ENCODE measurements at places on chromosomes 5 and 9.

- DNase-seq = no peak
Measured at GRCh38 chr9:127277099-127277498, 12.5 kb downstream of the GARNL3 start.

DNA sequence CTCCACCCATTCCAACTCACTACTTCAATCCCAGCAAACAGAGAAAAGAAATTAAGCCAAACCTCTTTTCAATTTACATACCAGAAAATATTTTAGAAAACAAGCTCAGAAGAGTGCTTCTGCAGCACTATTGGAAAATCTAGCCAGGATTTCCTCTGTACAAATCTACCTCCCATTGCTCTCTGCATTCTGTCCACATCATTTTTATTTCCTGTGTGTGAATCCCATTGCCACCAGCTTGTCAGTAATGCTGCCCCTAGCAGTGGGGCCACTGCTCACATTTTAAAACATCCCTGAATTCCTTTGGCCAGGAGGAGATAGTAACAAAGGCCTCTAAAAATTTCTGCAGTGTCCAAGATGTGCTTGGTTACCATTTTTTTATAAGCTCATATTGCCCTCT lies 232.5 kb downstream of the ARRDC3 start:
- no peak for DNase-seq

GRCh38 chr9:113316030-113316429 lies 12.9 kb upstream of the RNF183 start:
- no peak for DNase-seq

GRCh38 chr9:126587187-126588185 lies 26.2 kb upstream of the LMX1B start:
- DNase-seq = no peak

GRCh38 chr5:177366528-177367322 lies 9.0 kb downstream of the RGS14 start:
- no peak for DNase-seq

GRCh38 chr5:2283481-2284045 lies 400.8 kb upstream of the IRX4 start:
- DNase-seq = no peak

- no peak for DNase-seq
Measured at GRCh38 chr5:151770383-151771258, 1.1 kb upstream of the G3BP1 start.

GRCh38 chr5:40477856-40478546 lies 201.7 kb upstream of the PTGER4 start:
- DNase-seq = no peak

- DNase-seq = no peak
Measured at GRCh38 chr5:149220750-149221149, 50.9 kb upstream of the AFAP1L1 start.

GRCh38 chr5:138663009-138663408 lies 87.8 kb upstream of the HSPA9 start:
- DNase-seq = peak; percentile 16

GRCh38 chr5:38697013-38697412 lies 140.6 kb upstream of the LIFR start:
- DNase-seq = no peak

- DNase-seq = no peak
Measured at GRCh38 chr5:81896764-81897163, 75.1 kb upstream of the ATG10 start.

DNA sequence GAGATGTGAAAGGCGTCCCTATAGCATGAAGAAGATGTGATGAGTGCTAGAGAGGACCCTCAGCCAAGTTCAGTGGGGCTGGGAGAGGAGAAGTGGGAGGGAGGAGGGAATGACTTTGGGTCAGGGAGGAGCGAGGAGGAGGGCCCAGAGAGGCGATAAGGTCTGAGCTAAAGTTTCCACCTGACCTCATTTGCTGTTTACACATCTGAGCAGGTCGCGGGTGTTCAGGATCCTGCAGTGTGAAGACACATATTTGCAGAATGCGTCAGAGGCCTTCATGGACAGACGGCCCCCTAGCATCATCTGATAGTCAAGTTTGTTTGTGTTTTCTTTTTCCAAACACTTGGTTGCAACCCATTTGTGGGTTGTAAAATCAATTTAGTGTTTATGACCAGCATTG lies 18.9 kb upstream of the IGFBPL1 start:
- no peak for DNase-seq

DNA sequence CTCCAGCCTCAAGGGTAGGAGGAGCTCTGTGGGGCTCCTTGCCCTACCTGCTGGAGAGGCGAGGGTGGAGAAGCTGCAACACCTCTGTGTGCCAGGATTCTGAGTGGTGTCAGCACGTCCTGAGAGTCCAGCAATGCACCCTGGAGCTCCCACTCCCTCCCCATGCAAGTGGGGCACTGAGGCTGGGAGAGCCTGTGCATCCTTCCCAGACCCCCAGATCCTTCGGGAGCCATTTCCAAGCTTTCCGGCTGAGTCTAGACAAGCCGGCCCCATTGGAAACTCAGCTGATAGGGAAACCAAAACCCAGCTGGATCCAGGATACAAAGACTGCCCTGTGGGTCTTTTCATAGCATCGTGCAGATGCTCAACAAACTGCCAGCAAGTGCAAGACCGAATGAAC lies 1.8 kb downstream of the FAM163B start:
- no peak for DNase-seq

DNA sequence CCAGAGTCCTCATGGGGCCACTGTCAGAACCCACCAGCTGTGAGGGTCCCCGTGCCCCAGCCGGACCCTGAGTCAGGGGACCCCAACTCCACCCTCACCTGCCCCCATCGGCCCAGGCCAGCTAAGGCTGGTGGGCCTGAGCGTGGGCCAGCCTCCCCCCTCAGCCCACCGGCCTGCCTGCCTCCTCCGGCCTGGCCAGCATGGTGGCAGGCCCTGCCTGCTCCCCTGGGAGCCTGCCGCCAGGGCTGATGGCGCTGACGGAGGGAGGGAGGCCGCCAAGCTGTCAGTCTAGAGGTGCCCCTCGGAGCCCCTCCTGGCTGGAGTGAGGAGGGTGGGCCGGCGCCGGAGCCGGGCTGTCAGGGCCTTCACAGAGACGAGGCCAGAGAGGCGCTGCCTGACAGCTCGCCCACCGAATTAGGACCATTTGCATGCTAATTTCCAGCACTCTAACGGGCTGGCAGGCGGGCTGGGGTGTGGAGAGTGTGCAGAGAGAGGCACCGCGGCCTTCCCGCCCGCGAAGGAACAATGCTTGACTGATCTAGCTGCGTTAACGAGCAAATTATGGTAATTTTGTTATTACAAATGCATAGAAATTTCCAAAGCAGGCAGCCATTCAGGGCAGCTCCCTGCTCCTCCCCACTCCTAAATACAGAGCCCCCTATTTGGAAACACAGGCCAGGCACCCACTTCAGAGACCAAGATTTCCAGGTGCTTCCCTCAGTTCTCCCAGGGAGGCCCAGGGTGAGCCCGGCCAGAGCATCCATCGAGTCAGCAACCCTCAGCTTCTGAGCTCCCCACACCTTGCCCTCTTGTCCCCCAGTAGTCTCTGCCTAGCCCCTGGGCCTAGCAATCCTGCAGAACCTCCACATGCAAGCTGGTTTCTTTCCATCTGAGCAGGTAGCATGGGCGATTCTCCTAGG lies 169.3 kb downstream of the PAX5 start:
- DNase-seq = no peak

DNA sequence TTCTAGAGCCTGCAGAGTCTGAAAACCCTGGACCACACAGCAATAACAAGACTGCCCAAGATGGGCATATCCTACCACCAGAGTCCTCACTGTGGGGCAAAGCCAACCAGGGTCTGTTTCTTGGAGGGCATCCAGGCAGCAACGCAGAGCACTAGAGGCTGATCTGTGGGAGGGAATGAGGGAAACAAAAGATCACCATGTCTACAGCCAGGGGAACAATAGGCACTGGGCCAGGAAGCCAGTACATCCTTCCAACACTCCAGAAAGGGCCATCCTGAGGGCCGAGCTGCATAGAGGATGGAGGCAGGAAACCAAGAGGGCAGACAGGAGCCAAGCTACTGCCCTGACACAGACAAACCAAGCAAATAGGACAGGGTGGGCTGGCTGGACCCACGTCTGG lies 416.1 kb upstream of the IRX4 start:
- no peak for DNase-seq

GRCh38 chr5:11482011-11482410 lies 422.2 kb downstream of the CTNND2 start:
- no peak for DNase-seq

- no peak for DNase-seq
Measured at GRCh38 chr5:6674421-6674820, 38.8 kb upstream of the TENT4A start.

DNA sequence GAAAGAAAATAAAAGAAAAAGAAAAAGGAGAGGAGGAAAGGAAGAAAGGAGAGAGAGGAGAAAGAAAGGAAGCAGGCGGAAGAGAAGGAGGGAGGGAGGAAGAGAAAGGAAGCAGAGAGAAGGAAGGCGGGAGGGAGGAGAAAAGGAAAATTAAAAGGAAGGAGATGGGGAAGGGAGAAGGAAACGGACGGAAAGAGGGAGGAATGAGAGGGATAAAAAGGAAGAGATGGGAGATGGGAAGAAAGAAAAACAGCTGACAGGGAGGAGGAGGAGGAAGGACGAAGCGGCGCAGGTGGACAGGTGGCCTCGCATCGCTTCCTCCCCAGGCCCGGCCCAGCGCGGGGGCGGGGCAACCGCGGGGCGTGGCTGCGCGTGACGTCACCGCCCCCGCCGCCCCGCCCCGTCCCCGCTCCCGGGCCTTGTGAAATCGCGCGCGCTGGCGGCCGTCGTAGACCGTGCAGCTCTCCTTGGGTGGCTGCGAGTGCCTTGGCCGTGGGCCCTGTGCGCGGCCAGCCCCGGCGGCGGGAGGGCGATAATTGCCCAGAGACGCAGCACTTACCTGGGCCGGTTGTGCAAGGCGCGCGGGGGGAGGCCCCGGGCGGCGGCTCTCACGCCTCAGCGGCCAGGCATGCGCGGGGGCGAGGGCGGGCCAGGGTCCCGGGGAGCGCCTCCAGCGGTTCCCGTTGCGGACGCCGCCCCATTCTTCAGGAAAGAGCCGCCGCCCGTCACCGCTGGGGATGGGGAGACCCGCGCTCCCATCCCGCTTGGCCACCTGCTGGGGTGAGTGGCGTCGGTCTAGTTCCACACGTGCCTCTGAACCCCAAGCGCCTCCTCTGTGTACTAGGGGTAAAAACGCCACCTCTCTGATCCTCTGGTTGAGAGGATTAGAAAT lies 49.6 kb upstream of the FOXE1 start:
- DNase-seq = peak; percentile 64

DNA sequence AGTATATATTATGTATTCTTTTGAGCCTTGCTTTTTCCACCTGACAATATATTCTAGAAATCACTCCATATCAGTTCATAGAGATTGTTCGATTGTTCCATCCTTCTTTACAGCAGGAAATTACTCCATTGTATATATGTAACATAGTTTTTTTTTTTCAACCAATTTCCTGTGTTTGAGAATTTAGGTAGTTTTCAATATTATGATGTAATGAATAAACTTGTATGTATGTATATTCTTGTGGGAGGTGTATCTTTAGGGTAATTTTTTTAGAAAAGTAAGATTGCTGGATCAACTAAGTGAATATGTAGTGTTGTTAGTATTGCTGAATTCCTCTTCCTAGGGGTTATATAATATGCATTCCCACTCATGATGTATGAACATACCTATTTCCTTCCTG lies 165.9 kb upstream of the PITX1 start:
- DNase-seq = no peak

DNA sequence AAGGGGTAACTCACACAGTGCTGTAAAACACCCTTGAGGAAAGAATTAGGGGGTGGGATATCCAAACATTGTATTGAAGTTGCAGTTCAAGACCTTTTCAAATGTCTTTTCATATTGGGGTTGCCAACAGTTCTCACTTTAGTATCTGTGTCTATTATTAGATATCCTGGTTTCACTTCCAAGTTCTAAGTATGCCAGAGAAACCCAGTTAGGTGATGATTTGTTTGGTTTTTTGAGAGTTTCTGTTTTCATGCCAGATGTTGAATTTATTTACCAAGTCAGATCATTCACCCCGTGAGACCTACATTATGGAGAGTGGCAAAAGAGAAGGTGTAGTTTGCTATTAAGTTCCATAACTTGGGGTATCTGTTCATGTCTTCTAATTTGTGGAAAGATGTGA lies 64.5 kb downstream of the C9orf152 start:
- DNase-seq = no peak

DNA sequence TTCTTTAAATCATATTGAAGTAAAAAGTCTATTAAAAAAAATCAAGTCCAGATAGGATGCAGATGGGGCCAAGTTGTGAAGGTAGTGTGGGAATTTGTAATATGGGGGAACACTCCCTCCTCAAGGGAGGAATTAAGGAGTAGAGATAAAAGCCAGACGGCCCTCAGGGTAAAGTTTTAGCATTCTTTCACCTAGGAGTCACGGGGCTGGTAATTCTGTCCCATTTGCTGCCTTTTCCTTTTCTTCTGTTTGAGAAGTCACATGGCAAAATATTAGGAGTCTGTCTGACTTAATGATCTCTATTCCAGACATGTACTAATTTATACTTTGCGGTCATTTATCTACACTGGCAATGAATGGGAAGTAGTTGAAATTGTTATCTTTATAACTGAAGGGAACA lies 61.9 kb downstream of the SNX24 start:
- no peak for DNase-seq

- no peak for DNase-seq
Measured at GRCh38 chr5:9516591-9516990, 29.3 kb downstream of the SEMA5A start.

DNA sequence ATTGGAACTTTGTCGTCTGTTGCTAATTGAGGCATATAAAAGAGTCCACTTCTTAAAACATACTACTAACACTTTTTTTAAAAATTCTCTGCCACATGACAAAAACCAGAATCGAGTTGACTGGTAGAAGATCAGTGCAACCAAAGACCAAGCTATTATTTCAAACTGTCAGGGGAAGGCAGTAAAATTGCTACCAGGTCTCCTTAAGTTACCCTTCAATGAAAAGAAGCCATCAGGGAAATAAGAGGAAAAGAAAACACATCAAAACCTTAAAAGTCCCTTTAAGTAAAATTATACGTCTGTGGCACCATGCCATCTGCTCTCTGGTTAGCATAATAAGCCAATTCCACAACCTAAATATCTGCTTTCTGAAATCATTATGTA lies 9.6 kb downstream of the ZNF608 start:
- DNase-seq = no peak

DNA sequence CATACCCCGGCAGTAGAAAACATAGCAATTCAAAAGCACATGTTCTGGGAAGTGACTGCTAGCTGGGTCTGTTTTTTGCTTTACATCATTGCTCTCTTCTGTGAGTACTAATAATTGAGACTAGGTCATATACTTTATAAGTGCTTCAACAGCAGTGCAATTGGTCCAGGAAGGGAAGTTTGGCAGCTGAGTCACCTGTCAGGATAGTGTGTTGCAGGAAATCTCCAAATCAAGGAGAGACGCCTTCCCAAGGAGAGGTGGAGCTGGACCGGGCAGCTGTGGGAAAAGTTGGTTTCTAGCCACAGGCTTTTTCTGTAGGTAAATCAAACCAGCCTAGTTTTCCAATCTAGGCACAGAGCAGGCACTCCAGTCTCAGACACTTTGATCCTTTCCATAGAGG lies 330.1 kb downstream of the ENC1 start:
- no peak for DNase-seq
